ENCODE measurements at places on chromosomes 2 and 18.
A peak's percentile ranks its signal among the peaks of the same experiment; 100 is the strongest.

DNA sequence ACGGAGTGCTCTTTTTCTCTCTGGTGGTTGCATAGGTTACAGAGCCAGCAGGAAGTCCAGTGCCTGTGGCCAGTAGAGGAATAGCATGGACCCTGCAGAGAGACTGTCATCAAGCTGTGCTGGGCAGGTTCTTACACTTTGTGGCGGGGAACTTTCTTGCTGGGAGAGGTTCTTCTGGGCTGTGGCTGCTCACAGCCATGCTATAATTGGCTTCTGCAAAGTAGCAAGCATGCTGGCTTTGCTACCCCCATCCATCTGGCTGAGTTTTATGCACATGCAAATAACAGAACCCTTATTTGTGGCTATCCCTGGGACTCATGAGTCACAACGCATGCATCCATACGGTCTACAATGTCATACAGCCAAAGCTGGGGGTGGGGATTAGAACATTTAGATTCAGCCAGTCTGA is 68.9 kb downstream of the PLCL1 start:
- H3K27ac ChIP-seq = no peak overlapping the region
- no peak for DNase-seq
- peaks cover 10% of the 10 kb centered on the region for H3K4me1 ChIP-seq
- H3K4me3 ChIP-seq = no peak overlapping the region
- no peaks in the 10 kb centered on the region for H3K36me3 ChIP-seq

DNA sequence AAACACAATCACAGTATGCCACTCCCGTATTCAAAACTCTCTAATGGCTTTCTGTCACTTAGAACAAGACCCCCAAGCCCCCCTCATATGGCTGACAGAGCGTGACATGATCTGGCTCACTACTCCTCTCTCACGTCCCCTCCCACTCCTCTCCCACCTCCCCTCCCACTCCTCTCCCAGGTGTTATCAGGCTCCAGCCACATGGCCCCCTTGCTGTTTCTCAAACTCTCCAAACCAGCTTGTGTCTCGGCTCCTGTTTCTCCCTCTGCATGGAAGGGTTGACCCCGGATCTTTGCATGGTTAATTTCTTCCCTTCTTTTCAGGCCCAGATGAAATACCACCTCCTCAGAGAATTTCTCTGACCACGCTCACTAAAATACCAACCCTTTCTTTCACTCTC is 180.8 kb downstream of the SLC8A1 start:
- H3K4me3 ChIP-seq = no peak overlapping the region
- H3K36me3 ChIP-seq = no peaks in the 10 kb centered on the region
- DNase-seq = no peak
- peaks cover 3% of the 10 kb centered on the region for H3K4me1 ChIP-seq

DNA sequence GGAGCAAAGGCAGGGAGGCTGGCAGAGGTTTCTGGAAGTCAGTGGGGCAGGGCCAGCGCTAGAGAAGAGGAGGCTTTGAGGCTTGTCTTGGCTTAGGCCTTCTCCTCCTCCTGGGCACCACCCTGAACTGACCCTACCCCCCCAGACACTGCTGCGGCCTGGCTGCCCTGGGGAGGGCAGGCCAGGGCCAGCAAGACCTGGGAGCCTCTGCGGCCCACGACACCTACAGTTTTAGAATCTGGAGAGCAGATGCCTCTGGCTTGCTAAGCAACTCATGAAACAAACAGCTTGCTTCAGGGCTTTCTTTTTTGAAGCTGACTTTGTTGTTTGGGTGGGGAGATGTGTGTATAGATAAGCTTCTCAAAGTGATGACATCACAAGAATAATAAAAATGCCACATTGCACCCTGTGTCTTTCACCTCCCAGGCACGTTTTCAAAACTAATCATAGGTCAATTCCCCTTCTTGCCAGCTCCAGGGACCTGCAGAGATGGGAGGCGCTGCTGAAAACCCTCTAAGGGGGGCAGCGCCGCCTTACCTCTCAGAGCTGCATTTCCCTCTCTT is 46.2 kb upstream of the SMAD7 start:
- H3K36me3 ChIP-seq = no peaks in the 10 kb centered on the region
- peaks cover 47% of the 10 kb centered on the region for H3K4me1 ChIP-seq
- H3K27ac ChIP-seq = peak overlapping the region; percentile 99
- no peak overlapping the region for H3K4me3 ChIP-seq
- H3K27me3 ChIP-seq = no peaks in the 10 kb centered on the region
- DNase-seq = peak; percentile 96

DNA sequence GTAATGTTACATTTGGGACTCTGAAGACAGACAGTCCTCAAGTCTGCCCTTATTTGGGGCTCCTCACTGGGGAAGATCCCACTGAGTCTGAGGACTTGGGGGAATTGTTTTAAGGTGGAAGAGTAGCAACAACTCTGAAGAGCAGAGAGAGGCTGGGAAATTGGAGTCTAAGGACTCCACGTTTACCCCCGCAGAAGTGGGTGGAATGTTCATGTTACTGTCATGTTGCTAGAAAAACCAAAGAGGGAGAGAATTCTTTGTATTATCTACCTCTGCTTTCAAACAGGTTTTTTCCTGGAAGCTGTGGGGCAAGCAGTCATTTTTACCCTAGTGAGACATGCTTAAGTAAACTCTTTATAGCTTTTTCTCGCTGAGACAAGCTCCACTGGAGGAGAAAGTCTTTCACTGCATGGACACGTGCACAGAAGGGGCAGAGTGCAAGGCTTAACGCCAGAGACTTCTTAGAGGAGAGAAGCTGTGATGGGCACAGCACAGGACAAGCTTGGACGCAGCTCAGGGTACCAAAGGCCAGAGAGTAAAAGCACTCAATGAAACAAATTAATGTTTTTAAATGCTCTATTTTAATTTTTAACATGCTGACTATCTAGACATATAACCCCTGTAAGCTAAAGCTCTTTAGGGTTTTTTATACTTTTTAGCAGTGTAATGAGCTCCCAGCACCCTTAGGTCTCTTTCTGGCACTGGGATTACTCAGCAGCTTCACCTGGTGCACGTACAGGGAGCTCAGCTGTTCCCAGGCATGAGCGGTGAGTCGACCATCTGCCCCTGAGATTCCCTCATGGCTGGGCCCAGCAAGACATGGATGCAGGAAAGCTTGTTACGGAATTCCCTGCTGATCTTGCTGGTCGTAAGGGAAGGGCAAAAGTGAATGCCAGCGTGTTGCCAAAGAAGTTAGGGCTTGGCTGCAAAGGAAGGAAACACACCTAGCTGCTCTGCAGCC is 54.5 kb upstream of the BIN1 start:
- DNase-seq = peak; percentile 37
- no peaks in the 10 kb centered on the region for H3K27me3 ChIP-seq
- H3K27ac ChIP-seq = no peak overlapping the region
- H3K4me3 ChIP-seq = no peak overlapping the region

DNA sequence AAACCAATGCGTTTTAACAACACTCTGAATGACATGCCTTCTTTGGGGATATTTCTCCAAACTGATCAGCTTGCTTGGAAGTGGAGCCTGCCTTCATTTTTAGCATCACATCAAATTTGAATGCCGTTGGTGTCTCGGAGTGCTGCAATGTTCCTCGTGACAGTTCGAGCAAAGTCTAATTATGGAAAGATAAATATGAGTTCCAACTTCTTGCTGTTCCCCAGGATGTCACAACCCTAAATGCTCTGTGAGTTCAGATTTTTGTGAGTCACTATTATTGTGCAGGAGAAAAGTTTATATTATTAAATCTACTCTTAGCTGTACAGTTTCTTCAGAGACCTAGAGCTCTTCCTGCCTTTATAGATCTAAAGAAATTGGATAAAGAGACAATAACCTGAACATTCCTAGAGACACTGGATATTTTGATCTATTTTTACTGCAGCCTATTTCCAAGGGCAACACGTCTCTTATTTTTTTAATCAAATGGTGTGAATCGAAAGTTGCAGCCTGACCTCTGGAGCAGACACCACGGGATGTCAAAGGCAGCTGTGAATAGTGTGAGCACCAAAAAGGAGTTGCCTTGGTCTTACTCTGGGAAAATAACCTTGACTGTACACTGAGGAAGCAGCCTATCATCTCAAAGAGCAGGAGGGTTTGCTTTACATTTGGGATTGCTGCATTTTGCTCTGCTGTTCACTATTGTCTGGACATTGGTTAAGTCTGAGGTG is 330.1 kb downstream of the TDRD15 start:
- DNase-seq = no peak
- H3K27me3 ChIP-seq = no peaks in the 10 kb centered on the region
- no peaks in the 10 kb centered on the region for H3K4me1 ChIP-seq
- no peaks in the 10 kb centered on the region for H3K36me3 ChIP-seq
- no peak overlapping the region for H3K4me3 ChIP-seq

GRCh38 chr2:170498619-170499018 is 216.5 kb upstream of the SP5 start:
- H3K27ac ChIP-seq = no peak overlapping the region
- H3K36me3 ChIP-seq = no peaks in the 10 kb centered on the region
- no peak overlapping the region for H3K4me3 ChIP-seq

GRCh38 chr2:235936493-235936892 is 231.7 kb downstream of the GBX2 start:
- peaks cover 13% of the 10 kb centered on the region for H3K36me3 ChIP-seq
- no peaks in the 10 kb centered on the region for H3K27me3 ChIP-seq
- no peak overlapping the region for H3K4me3 ChIP-seq

DNA sequence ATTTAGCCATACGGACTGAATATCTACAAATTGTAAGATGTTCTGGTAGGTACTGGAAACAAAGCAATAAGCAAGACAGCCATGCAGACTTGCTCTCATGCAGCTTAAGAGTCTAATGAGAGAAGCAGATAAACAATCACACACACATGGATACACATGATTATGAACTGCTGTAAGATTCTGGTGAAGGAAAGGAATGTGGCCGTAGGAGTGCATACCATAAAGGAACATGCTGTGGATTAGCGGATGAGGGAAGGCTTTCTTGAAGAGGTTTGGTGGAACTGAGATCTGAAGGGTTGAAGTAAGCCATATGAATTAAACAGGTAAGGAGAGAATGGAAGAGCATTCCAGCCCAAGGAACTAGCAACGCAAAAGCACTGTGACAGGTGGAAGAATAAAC is 13.8 kb downstream of the CCDC93 start:
- peaks cover 63% of the 10 kb centered on the region for H3K36me3 ChIP-seq
- H3K27ac ChIP-seq = no peak overlapping the region
- DNase-seq = no peak
- H3K4me1 ChIP-seq = peaks cover 5% of the 10 kb centered on the region
- no peaks in the 10 kb centered on the region for H3K27me3 ChIP-seq

- peaks cover 35% of the 10 kb centered on the region for H3K4me1 ChIP-seq
- H3K27me3 ChIP-seq = no peaks in the 10 kb centered on the region
- DNase-seq = peak; percentile 38
Observed at GRCh38 chr2:177393203-177393755, 706 bp downstream of the AGPS start.

GRCh38 chr2:240593026-240593702 is 6.6 kb downstream of the CAPN10 start:
- H3K27ac ChIP-seq = no peak overlapping the region
- peaks cover 7% of the 10 kb centered on the region for H3K4me1 ChIP-seq
- no peaks in the 10 kb centered on the region for H3K27me3 ChIP-seq
- H3K36me3 ChIP-seq = peaks cover 6% of the 10 kb centered on the region
- H3K4me3 ChIP-seq = no peak overlapping the region

- no peaks in the 10 kb centered on the region for H3K27me3 ChIP-seq
- no peak for DNase-seq
- H3K36me3 ChIP-seq = peaks cover 2% of the 10 kb centered on the region
Observed at GRCh38 chr2:239231231-239232194, 169.3 kb downstream of the HDAC4 start.

GRCh38 chr2:240520130-240520973 is 37.4 kb downstream of the ANKMY1 start:
- peak; percentile 36 for DNase-seq
- peak overlapping the region; percentile 46 for H3K4me3 ChIP-seq
- H3K36me3 ChIP-seq = no peaks in the 10 kb centered on the region
- peaks cover 7% of the 10 kb centered on the region for H3K27me3 ChIP-seq
- peaks cover 7% of the 10 kb centered on the region for H3K4me1 ChIP-seq

DNA sequence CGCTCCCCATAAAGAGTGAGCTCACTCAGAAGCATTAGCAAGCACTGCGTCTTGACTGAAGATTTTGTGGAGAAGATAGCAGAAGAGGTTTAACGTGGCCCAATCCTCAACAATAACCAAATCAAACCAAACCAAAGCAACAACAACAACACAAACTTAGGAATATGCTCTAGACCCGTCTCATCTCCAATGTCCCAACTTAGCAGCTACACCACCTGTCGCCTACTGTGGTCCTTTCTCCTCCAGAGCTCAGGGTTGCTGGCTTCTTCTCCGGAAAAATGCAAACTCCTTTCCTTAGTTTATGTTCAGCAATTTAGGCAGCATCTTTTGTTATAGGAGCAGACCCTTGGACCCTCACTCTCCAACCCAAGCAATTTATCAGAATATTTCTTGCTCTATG is 301.4 kb downstream of the ZNF521 start:
- H3K27me3 ChIP-seq = no peaks in the 10 kb centered on the region
- H3K4me1 ChIP-seq = no peaks in the 10 kb centered on the region
- H3K36me3 ChIP-seq = no peaks in the 10 kb centered on the region
- no peak overlapping the region for H3K4me3 ChIP-seq
- no peak overlapping the region for H3K27ac ChIP-seq
- no peak for DNase-seq

DNA sequence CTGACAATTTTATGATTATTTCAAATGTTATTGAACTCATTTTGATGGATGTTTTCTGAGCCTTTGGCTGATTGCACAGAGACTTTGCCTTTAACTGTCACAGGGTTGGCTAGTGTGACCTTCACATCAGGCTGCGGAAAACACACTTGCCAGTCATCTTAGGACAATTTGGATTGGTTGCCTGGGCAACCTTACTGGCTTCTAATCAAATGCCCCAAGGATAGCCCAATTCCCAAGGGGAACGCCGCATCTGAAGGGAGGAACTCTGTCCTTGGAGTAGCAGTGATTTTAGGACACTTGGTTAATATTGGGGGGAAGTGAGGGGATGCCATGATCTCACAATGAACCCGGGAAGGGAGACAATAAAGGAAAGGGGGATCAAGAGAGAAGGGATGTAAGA is 29.5 kb downstream of the OSBPL6 start:
- no peak for DNase-seq

GRCh38 chr2:9842487-9843228 is 616 bp upstream of the TAF1B start:
- no peaks in the 10 kb centered on the region for H3K27me3 ChIP-seq
- DNase-seq = peak; percentile 42
- peaks cover 7% of the 10 kb centered on the region for H3K36me3 ChIP-seq
- peaks cover 31% of the 10 kb centered on the region for H3K4me1 ChIP-seq
- H3K4me3 ChIP-seq = peak overlapping the region; percentile 87

GRCh38 chr2:12637754-12638153 is 79.0 kb upstream of the TRIB2 start:
- peaks cover 3% of the 10 kb centered on the region for H3K4me1 ChIP-seq
- no peak overlapping the region for H3K27ac ChIP-seq
- no peak for DNase-seq
- H3K4me3 ChIP-seq = no peak overlapping the region

- H3K27me3 ChIP-seq = no peaks in the 10 kb centered on the region
- no peaks in the 10 kb centered on the region for H3K4me1 ChIP-seq
- H3K27ac ChIP-seq = no peak overlapping the region
- DNase-seq = peak; percentile 18
- H3K36me3 ChIP-seq = no peaks in the 10 kb centered on the region
- no peak overlapping the region for H3K4me3 ChIP-seq
Observed at GRCh38 chr2:196959734-196960338, 33.3 kb upstream of the PGAP1 start.

- no peaks in the 10 kb centered on the region for H3K36me3 ChIP-seq
- peaks cover 36% of the 10 kb centered on the region for H3K27me3 ChIP-seq
- peak; percentile 73 for DNase-seq
- H3K4me1 ChIP-seq = no peaks in the 10 kb centered on the region
Observed at GRCh38 chr2:231918501-231919330, 7.5 kb downstream of the NPPC start.

All from osteoblast (primary cell).